ENCODE measurements at places on chromosomes 3 and 15.

- DNase-seq, result no peak
Observed at GRCh38 chr15:33064878-33065277, 129.6 kb downstream of the FMN1 start.

GRCh38 chr15:41659855-41660234 is 360 bp upstream of the MGA start:
- no peak for DNase-seq

GRCh38 chr15:42623951-42624350 is 48.5 kb downstream of the STARD9 start:
- DNase-seq, result no peak

GRCh38 chr15:47565949-47566348 is 151.4 kb upstream of the SEMA6D start:
- no peak for DNase-seq

GRCh38 chr3:182462152-182462551 is 331.2 kb upstream of the ATP11B start:
- DNase-seq, result no peak

DNA sequence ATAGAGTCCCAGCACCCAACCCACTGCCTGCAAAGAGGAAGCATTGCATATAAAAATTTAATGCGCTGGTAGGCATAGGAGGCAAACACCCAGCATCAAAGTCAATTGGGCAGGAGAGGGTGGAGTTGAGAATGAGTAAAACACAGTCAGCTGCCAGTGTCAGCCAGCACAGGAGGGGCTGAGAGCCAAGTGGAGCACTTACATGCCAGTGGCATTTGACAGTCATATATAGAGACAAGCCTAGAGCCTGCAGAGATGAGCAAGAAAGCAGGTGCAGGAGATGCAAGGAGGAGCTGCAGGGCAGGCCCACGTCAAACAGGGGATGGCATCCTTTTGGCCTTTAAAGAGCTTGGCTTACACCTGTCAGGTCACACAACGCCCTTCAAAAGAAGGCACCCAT is 27.6 kb upstream of the ZFAND6 start:
- DNase-seq, result peak; percentile 34

GRCh38 chr15:38602910-38603670 is 38.5 kb upstream of the RASGRP1 start:
- no peak for DNase-seq

GRCh38 chr3:14623569-14624051 is 28.0 kb upstream of the CCDC174 start:
- DNase-seq, result no peak

DNA sequence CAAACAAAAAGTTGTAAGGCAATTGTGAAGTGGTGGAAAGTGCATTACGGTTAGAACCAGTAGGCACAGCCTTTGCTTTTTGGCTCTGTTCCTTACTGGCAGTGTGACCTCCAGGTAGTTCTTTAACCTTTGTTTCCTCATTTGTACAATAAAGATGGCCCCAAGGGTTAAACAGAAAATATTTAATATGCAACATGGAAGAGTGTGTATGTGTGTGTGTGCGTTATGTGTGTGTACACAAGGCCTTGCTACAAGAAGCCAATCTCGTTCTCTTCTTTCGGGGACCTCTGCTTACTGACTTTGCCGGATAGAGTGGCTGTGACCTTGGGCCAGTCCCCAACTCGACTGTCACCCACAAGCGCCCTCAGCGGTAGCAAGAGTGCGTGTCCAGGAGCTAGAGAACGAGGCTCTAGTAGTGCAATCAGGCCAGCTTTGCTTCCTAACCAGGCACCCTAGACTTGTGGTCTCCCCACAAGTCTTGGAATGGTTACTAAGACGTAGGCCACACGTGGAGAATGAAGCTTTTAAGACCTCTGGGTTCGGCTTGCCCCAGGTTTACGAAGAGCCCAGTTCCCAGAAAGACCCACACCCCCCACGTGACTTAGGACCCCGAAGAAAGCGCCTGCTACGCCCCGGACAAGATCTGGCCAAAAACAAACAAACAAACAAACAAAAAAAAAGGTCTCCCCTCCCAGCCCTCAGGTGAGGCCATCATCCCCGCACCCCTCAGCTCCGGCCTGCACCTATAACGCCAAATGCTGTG is 593 bp downstream of the CIAO2A start:
- peak; percentile 35 for DNase-seq

DNA sequence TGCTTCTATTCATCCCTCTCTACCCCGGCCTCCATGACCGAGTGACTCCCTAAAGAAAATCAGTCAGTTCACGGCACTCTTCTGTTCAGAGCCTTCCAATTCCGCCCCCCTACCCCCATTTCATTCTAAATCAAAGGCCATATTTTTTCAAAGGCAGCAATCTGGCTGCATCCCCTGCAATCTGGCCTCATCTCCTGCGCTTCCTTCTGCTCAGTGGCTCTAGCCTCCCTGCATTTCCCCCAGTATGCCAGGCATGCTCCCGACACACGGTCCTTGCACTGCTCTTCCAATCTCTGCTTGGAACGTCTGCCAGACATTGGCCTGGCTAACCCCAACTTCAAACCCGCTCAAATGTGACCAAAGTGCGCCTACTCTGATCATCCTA is 67.7 kb downstream of the EXOG start:
- no peak for DNase-seq

GRCh38 chr15:77895742-77896141 is 181.8 kb downstream of the TBC1D2B start:
- no peak for DNase-seq

DNA sequence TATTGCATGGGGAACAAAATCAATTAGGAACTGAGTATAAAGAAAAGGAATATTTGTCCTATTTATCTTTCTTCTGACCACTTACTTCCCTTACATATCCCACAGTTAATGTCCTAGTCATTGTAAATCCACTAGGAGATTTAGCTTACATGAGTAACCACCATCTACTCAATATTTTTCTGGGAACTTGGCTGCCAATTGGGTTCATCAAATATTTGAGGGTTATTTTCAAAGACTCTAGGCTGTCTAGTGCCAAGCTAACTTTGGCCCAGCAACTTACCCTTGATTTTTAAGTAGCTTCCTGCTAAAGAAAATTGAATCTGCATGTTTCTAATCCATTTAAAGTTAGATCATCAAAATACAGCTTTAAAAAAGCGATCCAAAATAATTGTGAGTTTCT is 362.5 kb upstream of the EPHA3 start:
- DNase-seq, result no peak

- DNase-seq, result no peak
Observed at GRCh38 chr15:65385870-65386258, 8.1 kb upstream of the IGDCC3 start.

GRCh38 chr3:177606891-177607290 is 409.6 kb upstream of the TBL1XR1 start:
- no peak for DNase-seq

DNA sequence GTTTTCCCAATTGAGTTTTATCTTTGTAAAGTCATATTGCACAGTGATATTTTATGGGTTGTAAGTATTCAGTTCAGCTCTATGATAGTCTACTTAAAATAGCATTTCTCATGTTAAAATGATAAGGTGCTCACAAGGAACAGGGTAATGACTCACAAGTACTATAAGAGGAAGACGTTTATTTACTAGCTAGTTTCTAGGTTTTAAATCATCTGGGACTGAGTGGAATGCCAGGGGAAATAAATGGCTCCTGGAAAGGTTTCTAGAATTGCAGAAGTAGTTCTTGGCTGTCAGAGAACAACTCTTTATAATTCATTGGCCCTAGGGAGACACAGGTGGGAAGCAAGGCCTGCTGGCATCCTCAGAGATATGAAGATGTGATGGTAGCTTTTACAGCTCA is 112.8 kb downstream of the CHDH start:
- DNase-seq, result no peak

GRCh38 chr3:20324664-20325478 is 138.9 kb upstream of the SGO1 start:
- no peak for DNase-seq

DNA sequence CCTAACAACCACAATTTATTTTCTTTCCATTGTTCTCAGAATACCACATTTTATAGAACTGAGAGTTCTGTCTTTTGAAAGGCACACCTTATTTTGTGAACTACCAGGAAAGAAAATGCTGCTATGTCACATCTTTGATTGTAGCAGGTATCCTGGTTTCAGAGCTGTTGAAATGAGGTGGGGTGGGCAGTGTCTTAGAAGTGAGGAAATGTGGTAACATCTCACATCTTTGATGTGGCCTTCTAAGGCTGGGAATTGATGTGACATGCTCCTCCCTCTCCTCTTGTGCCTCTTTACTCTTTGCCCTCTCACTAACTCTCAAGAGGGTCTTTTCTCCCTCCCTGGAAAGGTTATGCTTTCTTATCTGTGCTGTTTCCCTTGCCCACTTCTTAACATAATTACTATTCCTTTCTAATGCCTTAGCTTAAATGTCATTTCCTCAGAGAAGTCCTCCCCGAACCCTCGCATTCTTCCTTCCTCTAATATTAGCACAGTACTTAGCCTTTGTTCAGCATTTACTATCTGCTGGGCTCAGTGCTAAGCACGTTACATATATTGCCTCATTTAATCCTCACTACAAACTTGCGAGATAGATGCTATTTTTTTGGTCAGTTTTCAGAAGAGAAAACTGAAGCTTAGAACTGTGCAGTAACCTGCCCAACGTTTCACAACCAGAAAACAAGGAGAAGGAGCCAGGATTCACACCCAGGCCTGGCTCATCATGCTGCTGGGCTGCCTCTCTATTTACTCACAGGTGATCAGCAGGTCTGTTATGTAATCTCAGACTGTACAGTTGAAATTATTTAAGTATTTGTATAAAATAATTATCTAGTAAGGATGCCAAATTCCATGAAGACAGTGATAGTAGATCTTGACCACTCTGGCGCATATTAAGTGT is 24.0 kb upstream of the SPTSSB start:
- no peak for DNase-seq

- DNase-seq, result no peak
Observed at GRCh38 chr15:63089260-63090043, 32.2 kb upstream of the LACTB start.

GRCh38 chr3:194738254-194739093 is 52.8 kb downstream of the FAM43A start:
- DNase-seq, result no peak

- no peak for DNase-seq
Observed at GRCh38 chr3:23629181-23629894, 176.4 kb upstream of the UBE2E1 start.

DNA sequence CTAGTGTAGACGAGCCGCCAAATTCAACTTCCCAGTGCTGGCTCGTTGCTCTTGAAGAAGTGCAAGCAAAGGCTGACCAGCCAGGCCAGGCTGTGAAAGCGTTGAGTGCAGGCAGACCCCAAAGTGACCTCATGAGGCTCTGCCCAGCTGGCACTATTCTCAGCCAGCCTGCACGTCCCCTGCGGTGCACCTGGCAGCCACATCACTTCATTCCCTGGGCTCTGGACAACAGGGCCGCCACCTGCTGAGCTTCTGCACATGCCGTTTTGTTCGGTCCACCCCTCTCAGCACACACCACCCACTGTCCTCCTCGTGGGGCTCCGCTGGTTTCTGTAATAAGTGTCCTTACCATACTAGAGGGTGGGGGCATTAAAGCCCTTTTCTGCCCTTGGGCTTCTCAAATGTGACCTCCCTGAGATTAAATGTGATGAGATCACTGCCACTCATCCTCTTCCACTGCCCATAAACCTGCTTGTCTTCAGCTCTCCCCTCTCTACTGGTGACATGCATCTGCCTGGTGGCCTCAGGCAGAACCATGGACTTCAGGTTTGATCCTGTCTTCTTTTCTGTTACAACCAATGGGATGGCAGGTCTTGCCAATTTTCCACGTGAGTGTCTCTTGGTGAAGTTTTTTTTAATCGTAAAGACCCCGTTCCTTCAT is 6.1 kb downstream of the RASGRF1 start:
- no peak for DNase-seq

- no peak for DNase-seq
Observed at GRCh38 chr3:99473321-99473751, 165.1 kb upstream of the COL8A1 start.

DNA sequence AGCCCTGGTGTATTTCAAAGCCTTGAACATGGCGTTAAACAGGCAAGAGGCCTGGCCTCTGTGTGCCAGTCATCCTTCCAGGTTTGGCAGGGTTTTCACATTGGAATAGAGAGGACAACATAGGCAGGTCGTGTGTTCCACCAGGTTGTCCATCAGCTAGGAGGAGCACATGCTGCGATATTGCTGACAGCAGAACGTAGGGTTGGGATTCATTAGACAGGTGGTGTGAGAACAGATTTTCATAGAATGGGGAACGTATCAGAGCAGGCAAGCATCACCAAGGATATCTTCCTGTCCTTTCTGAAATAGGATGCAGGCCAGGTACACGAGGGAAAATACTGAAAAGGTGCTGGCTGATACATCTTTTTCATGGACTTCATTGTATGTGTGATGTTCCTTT is 26.4 kb downstream of the MINAR1 start:
- no peak for DNase-seq

DNA sequence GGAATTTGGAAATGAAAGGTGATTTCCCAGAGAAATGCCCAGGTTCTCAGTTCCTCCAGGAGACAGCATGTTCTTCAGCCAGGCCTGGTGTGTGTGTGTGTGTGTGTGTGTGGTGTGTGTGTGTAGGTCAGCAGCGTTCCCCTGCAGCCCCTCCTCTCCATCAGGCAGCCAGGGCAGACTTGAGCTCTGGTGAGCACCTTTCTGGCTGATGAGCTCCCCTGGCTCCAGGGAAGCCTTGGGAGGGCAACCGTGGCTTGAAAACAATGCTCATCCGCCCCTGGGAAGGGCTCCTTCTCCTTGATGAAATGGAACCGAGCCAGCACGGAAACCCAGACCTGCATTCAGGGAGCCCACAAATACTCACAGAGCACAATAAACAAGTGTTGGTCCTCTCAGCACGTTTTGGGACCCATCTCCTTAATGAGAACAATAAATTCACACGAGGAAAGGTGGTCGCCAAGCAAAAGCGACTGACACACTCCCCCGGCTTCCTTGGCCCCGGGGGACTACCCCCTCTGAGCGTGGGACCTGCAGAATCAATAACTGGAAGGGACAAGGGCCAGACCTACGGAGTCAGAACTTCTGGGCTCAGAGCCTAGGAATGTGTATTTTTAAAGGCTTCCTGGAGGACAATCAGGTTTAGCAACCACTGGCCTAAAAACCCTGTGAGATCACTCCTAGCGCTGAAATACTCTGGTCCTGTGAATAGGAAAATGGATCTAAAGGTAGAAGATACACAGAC is 38.6 kb upstream of the HES1 start:
- DNase-seq, result no peak

GRCh38 chr3:15460891-15461531 is 33.6 kb downstream of the EAF1 start:
- DNase-seq, result no peak

All from RWPE1 (cell line).